ENCODE measurements at places on chromosomes 6 and 20. TPM values are rescaled to one million over a fixed set of nuclear protein-coding genes. Genes with fewer than 3 reads are reported as not detected.

The SMPDL3A gene
- total RNA-seq, result 2.1 TPM

The KHDRBS2 gene
- total RNA-seq, result not detected

The MACROD2 gene
- not detected for total RNA-seq

The ANGPT4 gene
- not detected for total RNA-seq

The ZNF311 gene
- total RNA-seq, result not detected

The LAMA4 gene
- total RNA-seq, result 1.8 TPM

The RNF39 gene
- not detected for total RNA-seq
